SHP77 treated with DMSO at 0.1 percent for 48 hours (cell line): ENCODE measurements at places on chromosomes 11 and 22.

DNA sequence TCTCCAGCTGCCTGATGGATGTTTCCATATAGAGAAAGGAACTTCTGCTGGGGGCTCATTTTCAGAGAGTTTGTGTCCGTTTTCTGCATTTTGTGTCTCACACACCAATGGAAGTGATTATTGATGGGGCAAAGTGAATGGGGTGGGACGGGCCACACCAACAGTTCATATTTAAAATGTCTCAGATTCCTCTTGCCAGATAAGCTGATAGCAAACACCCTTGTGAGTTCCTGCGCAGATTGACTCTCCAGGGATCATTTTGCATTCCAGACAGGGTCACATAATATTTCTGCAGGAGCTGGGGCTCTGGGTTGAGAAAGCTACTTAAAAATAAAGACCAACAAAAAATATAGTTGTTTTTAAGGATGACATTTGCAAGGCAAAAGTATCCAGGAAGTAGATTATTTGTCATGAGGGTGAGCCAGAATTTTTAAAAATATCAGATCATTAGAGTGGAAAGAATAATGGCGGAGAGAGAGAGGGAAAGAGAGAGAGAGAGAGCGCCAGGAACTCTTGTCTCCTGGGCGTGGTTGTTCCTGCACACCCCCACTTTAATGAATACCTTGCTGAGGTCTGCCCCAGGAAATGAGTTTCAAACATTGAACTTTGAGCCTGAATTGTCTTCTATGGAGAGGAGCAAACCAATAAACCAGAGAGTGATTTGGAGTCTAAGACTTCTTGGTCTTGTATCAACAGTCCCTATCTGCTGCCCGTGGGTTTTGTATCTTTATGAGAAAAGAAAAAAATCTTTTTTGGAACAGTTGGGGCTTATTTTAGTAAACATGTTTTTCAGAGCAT is 33.3 kb downstream of the MICAL2 start:
- no peak for DNase-seq

GRCh38 chr22:29004647-29005371 is 56.8 kb downstream of the C22orf31 start:
- DNase-seq, result peak; percentile 31

GRCh38 chr22:23216461-23217170 is 36.3 kb downstream of the BCR start:
- no peak for DNase-seq

DNA sequence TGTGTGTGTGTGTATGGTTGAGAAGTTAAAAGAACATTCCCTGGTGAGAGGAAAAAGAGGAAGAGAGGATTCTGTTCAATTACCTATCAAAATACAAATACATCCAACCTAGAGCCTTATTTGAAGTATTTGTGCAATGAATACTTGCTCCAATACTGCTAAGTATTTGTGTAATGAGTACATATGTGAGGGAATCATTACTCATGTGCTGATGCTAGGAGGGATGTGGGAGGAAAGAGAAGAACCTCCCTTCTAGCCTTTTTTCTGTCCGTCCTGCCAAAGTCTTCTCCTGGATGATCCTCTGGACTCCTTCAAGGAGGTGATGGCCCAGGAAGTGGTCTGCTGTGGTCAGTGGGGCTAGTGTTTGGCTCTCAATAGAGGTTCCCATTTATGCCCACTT is 36.0 kb upstream of the ACCSL start:
- DNase-seq, result no peak

GRCh38 chr11:774873-775592 is 2.3 kb downstream of the GATD1 start:
- no peak for DNase-seq

- DNase-seq, result no peak
Observed at GRCh38 chr22:40444178-40444831, 73.9 kb downstream of the SGSM3 start.

GRCh38 chr22:45888221-45889092 is 88.5 kb downstream of the WNT7B start:
- DNase-seq, result no peak

DNA sequence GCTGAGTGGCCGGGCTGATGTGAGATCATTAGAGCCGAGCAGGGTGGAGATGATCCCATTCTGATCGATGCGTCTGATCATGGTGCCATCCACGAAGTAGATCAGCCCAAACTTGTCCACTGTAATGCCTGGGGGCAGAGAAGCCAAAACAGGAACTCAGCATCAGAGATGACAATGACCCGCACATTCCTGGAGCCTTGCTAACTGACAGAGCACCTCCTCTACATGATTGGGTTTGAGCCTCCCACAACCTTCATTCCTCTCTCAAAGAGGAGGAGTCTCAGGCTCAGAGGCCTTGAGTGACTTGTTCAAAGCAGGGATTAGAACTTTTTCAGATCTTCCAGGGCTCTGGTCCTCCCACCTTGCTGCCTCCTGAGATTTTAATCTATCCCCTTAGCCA is 133.7 kb upstream of the NARS2 start:
- DNase-seq, result no peak

- peak; percentile 64 for DNase-seq
Observed at GRCh38 chr22:24834845-24835570, 29.0 kb downstream of the SGSM1 start.

- DNase-seq, result no peak
Observed at GRCh38 chr22:44887941-44888366, 121.9 kb downstream of the PHF21B start.

DNA sequence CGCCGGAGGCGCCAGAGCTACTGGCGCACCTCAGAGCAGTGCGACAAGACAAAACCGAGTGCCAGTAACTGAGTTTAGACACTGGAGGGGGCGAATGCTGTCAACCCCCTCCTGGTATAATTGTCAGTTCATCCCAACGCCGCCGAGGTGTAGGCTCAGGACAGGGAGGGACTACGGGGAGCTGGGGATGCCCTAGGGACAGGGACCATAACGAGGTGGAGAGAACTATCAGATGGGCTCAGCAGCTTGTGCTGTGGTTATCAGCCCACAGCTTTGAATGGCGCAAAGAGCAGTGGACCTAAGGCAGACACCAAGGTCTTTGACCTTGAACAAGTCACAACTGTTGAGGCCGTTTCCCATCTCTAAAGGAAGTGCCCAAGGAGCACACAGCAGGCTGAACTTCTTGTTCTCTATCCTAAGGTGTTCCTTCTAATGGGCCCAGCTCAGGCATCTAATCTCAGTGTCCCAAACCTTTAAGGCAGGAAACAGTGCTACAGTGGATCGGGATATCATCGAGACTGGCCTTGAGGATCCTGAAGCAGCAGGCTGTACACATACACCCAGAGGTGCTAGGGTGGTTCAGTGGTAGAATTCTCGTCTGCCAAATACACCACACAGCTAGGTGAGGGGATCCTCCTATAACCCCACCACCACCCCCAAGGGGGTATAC is 958 bp upstream of the TUT1 start:
- no peak for DNase-seq

DNA sequence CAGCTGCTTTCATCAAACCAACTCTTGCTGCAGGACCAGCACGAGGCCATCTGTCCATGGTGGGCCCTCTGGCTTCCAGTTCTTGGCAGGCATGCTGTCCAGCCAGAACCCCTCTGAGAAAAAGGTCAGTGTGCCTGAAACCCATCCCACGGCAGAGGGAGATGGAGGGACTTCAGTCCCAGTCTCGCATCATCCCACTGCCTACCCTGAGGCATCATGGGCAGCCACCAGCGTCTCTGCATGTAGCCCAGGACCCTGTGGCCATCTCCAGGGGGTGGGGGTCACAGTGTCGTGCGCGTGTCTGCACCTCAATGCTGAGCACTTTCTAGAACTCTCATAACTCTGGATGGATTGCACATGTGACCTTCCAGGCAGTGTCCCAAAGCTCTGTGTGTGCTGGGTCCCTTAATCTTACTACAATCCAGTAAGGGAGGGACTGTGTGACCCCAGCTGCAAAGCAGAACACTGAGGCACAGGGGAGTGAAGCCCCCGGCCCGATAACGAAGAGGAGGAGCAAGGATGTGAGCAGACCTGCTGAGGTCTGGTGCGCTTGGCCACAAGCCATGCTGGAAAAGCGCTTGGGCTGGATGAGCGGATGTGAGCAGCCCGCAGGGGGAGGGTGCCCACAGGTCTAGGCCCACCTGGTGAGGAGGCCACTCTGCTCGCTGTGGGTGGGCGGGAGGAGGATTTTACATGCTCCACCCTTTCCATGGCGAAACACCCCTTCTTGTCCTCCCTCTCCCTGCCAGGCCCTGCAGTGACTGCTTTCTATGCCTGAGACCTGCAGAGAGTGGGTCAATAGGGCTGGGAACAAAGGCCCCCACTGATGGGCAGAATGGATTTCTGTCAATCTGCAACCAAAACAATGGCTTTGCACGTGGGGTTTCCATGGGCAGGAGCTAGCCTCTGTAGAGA is 1401.0 kb downstream of the BRD1 start:
- no peak for DNase-seq

DNA sequence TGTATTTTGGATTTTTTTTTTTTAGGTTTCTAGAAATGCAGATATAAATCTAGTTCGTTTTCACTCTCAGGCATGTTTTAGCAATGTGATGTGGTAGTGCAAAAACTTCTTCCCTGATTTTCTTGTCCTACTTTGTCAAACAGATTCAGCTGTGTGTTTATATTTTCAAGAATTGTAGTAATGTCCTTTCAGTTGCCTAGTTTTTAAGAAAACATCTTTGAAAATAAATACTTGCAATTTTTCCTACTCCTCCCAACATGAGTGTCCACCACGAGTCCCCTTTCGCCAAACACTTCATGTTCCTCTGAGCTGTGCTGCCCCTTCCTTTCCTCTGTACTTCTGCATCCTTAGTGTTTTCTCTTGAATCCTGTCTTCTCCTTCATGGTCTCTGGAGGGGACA is 686.9 kb downstream of the NTM start:
- DNase-seq, result no peak

DNA sequence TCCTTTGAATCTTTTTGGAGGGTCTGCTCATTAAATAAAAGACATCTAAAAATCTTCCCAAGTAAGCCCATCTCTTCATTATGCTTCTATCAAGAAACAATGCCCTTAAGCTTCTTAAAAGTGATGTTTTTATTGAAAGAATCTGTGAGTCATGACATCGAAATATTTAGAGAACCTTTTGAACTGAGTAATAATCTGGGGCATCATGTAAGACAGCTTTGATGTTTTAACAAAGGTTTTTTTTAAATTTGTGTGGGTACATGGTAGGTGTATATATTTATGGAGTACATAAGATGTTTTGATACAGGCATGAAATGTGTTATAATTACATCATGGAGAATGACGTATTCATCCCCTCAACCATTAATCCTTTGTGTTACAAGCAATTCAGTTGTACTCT is 46.8 kb downstream of the PLAAT5 start:
- DNase-seq, result no peak

DNA sequence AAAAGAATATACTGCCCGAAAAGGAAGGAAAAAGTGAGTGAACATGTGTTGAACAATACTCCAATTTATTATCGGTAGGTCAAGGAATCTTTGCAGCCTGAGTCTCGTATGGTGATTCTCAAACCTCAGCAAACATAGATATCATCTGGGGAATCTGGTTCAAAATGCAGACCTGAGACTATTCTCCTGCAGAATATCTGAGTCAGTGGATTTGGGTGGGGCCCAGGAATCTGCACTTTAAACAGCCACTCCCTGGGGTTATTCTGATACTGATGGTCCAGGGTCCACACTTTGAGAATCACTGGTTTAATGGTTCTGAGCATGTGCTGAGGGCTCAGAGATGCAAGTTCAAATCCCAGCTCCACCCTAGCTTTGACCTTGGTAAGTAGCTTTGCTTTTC is 53.6 kb upstream of the GRK3 start:
- DNase-seq, result no peak

DNA sequence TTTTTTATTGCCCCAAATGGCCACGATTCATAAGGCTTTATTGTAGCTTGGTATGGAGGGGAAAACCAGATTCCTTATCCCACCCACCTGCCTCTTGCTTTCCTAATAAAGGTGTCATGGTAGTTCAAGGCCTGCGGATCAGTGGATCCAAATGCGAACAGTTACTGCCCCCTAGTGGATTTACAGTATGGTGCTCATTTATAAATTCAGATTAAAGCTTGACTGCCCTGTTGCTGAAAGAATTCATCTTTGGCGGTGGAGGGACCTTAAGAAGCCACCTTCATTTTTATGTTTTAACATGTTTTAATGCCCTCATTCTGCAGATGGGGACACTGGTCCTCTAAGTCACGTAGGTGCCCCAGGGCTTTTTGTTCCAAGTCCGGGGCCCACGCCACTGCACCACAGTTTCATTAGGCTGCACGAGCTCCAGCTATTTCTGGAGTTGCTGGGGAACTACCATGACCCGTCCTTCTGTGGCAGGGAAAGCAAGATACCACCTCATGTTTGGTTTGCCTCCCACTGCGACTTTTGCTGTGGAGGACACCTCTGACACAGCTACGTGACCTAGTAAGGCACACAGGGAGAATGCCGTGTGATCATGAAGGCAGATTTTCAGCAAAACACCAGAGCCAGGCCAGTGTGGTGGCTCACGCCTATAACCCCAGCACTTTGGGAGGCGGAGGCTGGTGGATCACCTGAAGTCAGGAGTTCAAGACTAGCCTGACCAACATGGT is 15.6 kb upstream of the INCENP start:
- DNase-seq, result peak; percentile 13

DNA sequence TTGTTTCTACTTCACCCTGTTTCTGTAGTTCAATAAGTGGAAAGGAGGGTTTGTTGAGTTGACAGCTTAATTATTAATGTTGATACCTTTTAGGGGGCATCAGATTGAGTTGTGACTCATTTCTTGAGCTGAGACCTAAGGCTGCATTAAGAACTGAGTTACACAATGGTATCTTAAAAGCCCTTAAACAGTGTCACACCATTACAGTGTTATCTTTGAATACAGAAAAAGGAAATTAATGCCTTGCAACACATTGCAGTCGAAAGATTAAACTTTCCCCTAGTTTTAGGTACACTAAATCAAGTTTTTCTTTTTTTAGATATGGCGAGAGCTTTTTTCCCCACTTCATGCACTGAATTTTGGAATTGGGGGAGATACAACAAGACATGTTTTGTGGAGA is 16.7 kb downstream of the PAFAH1B2 start:
- DNase-seq, result no peak

DNA sequence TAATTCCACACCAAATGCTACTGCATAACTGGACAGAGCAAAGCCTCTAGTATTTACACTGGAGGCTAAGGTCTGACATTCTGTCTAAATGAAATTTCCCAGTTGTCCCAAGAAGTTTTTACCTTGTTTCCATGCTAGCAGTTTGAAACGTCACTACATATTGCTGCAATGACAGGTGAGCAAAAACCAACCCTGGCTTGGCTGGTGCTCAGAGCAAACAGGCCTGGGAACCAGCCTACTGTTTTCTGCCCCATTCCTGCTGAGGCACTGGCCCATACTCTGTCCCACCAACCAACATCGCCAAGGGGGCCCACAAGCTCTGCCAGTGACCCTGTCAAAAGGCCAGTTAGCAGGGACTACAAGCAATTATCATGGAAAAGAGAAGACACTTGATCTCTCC is 131.1 kb downstream of the MPPED2 start:
- no peak for DNase-seq
